ENCODE measurements at places on chromosomes 5 and 9.

GRCh38 chr9:120214332-120214731 lies 365.6 kb downstream of the CDK5RAP2 start:
- DNase-seq = no peak

DNA sequence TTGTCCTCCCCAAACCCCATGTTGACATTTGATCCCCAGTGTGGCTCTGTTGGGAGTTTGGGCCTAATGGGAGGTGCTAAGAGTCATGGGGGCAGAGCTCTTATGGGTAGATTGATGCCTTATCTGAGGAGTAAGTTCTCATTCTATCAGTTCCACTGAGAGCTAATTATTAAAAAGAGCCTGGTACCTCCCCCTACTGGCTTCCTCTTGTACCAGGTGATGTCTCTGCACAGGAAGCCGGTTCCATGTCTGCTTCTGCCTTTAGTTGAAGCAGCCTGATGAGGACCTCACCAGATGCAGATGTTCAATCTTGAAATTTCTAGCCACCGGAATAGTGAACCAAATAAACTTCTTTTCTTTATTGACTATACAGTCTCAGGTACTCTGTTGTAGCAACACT lies 10.8 kb downstream of the GABRB2 start:
- DNase-seq = no peak

DNA sequence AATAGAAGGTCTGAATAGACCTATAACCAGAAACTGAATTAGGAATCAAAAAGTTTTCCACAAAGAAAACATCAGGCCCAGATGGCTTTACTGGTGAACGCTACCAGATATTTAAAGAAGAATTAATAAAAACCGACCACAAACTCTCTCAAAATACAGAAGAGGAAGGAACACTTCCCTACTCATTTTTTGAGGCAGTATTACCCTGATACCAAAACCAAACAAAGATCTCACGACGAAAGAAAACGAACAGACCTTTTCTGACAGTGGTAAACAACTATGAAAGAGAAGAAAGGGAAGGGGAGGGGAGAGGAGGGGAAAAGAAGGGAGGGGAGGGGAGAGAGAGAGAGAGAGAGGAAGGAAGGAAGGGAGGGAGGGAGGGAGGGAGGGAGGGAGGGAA lies 13.5 kb downstream of the B4GALT1 start:
- DNase-seq = no peak

- DNase-seq = no peak
These were observed 408.2 kb upstream of the PTGER4 start for GRCh38 chr5:40271476-40271875.

DNA sequence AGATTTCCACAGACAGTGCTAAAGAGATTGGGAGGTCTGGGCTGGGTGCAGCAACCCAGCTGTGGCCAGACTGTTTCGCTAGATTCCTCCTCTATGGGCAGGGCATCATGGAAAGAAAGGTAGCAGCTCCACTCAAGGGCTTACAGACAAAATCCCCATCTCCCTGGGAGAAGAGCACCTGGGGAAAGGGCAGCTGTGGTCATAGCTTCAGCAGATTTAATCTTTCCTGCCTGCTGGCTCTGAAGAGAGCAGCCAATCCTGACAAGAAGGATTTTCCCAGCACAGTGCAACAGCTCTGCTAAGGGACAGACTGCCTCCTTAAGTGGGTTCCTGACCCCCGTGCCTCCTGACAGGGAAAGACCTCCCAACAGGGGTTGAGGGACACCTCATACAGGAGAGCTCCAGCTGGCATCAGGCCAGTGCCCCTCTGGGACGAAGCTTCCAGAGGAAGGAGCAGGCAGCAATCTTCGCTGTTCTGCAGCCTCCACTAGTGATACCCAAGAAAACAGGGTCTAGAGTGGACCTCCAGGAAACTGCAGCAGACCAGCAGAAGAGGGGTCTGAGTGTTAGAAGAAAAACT lies 1379.3 kb upstream of the ACO1 start:
- DNase-seq = no peak

GRCh38 chr5:73624888-73625287 lies 1.1 kb upstream of the ARHGEF28 start:
- DNase-seq = no peak

- no peak for DNase-seq
These were observed 205.1 kb upstream of the MRPS30 start for GRCh38 chr5:44603496-44604272.

DNA sequence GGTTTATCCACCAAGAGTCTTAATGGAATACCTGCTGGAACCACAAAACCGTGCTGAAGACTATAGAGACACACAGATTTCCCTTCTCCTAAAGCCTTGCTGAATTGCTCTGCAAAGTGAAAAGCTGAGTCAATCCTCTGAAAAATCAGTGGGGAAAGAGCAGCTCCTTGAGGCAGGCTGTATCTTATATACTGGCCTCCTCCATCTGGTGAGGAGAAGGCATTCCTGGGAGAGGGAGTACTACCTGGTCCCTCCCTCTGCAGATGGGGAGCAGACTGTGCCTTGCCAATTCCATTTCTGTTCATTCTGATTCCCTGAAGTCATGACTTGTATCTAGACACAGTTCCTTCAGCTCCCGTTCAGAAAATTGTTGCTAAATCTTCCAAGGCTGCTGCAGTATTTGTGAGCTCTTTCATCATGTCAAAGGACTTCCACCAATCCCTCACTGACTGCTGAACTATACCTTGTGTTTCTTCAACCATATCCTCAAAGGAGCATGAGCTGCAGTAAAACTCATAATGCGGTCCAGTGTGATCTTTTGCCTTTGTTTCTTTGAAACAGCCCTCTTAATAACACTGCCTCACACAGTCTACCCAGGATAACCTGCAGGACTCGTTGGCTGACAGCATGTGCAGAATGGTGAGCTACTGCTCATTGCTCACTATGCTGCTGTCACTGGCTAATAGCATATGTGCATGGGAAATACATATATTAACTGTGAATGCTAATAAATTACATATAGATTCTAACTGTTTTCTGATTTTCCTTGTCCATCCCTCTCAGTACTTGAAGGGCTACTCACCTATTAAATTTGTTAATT lies 84.5 kb downstream of the FOXD1 start:
- DNase-seq = no peak

GRCh38 chr5:50963971-50964745 lies 297.7 kb downstream of the PARP8 start:
- DNase-seq = no peak

- no peak for DNase-seq
These were observed 40.5 kb upstream of the NEURL1B start for GRCh38 chr5:172600571-172600970.

DNA sequence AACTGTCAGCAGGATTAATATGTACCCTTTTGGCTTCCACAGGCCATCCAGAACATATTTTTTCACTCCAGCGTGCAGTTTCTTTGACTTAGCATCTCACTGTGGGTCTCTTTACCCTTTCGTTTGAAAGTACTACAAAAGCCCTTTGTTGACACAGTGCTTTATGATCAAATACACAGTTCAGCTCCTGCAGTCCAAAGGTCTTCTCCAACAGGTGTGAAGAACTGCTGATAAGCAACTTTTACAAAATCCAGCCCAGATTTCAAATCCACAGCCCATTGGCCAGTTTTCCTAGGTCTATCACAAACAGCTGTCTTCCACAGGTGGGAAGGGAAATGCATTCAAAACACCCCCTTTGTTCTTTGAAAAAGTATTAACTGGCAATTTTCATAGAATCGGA lies 54.8 kb downstream of the MYO10 start:
- no peak for DNase-seq

DNA sequence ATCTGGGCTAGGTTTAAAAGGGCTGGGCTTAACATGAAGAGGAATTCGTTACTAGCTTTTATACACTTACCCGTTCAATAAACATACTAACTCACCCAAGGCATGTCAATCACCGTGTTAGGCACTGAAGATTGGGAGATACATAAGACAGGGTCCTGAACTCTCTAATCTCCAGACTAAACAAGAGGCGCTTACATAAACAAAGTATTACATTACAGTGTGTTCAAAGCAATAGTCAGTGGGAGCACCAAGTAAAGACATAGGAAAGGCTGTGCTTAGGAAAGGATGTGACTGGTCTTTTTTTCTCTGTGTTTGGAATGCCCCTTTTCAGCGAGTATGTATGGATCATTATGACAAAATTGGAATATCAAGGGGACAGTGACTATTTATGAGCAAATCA lies 203.6 kb upstream of the ADRA1B start:
- no peak for DNase-seq

DNA sequence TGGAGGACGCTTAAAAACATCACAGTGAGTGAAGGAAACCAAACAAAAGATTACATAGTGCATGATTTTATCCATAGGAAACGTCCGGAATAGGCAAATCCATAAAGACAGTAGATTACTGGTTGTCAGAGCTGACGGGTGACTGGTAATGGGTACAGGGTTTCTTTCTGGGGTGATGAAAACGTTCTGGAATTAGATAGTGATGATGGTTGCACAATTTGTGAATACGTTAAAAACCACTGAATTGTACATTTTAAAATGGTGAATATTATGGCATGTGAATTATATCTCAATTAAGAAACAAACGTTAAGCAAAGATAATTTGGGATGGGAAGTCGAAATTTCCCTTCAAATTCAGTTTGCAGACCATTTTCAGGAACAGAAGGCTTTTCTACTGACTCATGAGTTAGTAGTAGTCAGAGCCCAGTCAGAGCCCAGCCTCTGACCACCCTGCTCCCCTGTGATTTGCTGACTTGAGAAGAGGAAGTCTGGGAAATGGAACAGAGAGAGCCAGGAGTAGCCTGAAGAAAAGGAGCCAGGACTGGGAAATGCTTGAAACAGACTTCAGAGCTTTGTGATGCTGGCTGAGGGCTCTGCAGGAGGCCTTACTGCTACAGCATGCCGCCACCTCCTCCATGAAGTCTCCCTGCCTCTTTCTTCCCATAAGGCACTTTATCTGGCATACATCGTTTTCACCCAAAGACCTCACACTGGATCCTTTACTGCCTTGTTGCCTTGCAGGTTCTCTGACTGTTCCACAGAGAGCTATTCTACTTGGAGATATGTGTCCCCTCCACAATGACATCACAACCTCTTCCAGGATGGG lies 46.4 kb upstream of the CTNNA1 start:
- peak; percentile 84 for DNase-seq

DNA sequence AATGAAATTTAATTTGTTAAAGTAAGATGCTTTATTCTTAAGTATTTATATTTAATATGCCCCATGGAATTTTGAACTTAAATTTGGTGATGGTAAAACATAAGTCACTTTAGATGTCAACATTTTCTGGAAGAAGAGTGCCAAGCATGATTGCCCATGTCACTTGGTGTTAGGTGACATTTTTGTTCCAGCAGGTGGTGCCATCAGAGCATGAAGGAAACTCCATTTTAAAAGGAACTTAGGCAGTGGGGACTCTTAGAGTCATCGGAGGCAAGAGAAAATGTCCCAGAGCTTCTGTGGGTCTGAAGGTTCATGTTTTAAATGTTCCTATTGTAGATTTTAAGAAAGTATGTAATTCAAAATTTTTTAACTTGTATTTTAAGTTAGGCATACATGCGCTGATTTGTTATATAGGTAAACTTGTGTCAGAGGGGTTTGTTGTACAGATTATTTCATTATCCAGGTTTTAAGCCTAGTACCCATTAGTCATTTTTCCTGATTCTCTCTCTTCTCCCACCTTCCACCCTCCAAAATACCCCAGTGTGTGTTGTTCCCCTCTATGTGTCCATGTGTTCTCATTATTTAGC lies 789.3 kb downstream of the SEMA5A start:
- peak; percentile 64 for DNase-seq

Measured in HT1080 (cell line).